ENCODE measurements at places on chromosomes 13 and 19.

GRCh38 chr19:40947573-40947972 is 43.5 kb upstream of the CYP2B6 start:
- DNase-seq: no peak

DNA sequence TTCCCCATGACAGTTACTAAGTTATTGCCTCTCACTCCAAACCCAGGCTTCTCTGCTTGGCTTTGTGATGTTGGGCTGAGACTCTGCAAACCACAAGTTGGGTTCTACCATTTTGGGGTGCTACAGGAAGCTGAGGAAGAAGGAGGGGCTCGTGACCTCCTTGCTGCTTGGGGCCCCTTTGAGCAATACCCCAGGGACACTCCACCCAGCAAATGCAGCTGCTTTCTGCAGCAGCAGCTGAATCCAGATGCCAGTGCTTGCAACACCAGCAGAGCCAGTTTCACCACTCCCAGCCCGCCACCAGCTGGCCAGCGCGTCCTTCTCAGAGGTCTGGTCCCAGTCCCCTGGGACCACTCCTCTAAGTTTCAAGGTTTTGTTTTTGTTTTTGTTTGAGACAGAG is 22.0 kb upstream of the UBAC2 start:
- DNase-seq: no peak

DNA sequence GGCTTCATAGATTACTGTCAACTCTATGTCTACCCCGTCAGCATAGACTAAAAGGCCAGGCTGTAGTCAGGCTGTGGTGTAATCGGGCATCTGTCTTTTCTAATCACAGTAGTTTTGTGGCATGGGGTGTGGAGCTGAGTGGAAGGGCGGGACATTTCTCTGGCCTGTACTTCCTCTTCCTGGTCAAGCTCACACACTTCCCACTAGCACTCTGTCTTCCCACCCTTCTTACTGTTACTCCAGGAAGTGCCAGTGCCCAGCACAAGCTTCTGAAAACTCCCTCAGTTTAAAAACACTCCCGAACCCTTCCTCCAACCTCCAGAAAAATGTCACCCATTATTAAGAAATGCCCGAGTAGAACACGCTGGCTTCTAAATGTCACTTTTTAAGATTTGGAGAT is 229.8 kb downstream of the KLF5 start:
- DNase-seq: no peak

DNA sequence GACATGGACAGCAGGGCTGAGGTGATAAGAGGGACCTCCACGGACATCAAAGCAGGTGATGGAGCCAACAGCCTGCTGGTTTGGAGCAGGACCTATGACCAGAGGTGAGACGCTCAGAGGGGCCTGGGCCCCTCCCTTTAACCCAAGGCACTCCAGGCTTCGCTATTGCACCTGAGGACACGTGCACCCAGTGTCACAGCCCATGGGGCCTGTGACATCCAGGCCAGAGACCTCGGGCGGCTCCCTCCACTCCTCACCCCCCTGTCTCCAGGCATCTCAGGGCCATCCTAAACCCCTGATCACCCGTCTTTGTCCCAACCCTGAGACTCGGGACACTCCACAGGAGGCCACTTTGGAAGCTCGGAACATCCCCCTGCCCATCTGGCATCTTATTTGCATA is 12.9 kb downstream of the ADGRE5 start:
- no peak for DNase-seq

GRCh38 chr13:114017028-114017630 is 43.3 kb upstream of the C13orf46 start:
- no peak for DNase-seq

DNA sequence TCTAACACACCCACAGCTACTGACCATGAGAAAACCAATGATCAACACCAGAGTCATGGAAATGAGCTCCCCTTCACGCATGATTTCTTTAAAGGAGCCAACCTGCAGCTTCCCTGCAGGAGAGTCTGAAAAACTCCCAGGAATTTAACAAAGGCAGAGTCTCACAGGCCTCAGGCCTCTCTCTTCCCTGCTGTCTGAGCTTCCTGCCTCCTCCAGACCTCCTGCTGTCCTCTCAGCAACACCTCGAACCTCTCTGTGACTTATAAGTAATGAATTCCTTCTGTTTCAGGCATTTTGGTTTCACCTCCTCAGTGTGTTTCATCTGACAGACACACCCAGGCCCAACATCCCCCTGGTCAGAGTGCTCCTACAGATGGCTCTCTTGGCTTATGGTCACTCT is 1044.4 kb downstream of the UQCRFS1 start:
- DNase-seq: no peak

GRCh38 chr19:2544576-2545415 is 68.9 kb downstream of the GADD45B start:
- DNase-seq: no peak

- no peak for DNase-seq
Observed at GRCh38 chr13:24746618-24747247, 17.2 kb upstream of the RNF17 start.

- DNase-seq: no peak
Observed at GRCh38 chr13:35957241-35957731, 173.9 kb downstream of the DCLK1 start.

GRCh38 chr13:25899464-25899863 is 152.4 kb downstream of the SHISA2 start:
- DNase-seq: no peak

DNA sequence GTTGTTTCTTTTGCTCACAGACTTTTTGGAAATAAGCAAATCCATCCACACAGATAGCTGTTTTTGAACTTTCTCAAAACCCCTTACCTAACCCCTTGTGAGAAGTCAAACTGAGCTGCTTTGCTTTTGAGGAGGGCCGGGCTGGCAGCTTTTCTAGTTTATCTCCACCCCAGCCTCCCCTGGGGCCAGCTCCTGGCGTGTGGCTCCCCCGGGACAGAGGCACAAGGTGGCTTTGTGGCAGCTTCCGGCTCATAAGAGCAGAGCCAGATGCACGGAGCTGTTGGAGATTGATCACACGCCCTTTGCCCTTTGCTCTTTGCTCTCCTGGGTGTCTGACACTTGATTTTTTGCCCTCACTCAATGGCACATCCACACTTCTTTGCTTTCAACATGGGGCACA is 24.9 kb upstream of the RNF113B start:
- no peak for DNase-seq

- DNase-seq: no peak
Observed at GRCh38 chr13:22648320-22648801, 532.4 kb upstream of the SGCG start.

- no peak for DNase-seq
Observed at GRCh38 chr19:38384209-38385027, 3.4 kb downstream of the GGN start.

DNA sequence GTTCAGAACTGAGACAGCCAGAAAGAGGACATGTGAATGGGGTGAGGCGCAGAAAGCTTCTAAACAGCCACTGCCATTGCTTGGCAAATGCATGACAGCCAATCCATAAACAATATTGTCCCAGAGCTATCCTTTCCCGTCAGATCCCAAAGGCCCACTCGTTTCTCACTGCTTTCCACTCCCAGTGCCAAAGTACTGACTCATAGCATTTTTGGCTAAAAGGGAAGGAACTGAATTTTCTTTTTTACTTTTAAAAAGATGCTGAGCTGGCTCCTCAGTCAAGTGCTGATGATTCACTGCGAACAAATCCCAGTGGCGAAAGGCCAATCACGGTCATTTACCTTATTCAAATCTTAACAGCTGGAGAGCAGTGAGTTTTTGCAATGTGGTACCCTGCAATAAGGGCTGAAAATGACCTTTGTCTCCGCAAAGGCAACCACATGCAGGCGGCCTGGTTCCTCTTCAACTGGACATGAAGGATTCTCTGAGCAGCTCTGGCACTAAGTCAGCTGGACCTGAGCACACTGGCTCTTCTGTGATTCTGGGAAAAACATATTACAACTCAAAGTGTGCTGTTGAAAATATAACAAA is 151.7 kb downstream of the DCLK1 start:
- DNase-seq: peak; percentile 17

- DNase-seq: no peak
Observed at GRCh38 chr13:67554286-67554685, 324.1 kb upstream of the PCDH9 start.

GRCh38 chr13:67223024-67223423 is 7.1 kb downstream of the PCDH9 start:
- DNase-seq: no peak

DNA sequence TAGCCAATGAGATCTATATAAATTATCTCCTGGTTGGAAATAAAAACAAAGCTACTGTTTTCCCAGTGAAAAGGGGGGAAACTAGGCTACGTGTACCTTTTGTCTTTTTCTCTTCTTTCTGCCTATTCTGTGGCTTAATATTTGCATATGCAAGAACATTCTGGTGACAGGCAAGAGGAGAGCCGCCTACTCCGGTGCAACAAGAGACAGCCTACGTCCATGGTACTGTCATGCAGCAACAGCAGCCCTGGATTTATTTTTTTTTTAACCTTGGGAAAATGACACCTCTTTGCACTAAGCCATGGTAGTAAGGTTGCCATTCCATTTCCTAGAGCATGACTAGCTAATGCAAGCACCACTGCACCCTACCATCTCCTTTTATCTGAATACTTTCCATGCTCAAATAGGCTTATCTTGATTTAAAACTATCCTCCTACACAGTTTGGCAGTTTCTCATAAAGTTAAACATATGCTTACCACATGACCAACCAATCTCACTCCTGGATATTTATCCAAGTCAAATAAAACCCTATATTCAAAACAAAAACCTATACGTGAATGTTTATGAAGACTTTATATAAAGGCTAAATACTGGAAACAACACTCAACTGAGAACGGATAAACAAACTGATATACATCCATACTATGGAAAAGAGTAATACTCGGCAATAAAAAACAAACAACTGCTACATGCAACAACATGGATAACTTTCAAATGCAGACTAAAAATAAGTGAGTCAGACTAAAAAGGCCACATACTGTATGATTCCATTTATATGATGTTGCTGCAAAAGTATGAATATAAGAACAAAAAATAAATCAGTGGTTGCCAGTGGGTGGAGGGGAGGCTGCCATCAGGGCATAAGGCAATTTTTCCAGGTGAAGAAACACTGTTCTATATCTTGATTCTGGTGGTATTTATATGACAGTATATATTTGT is 17.3 kb downstream of the NUFIP1 start:
- DNase-seq: no peak

- no peak for DNase-seq
Observed at GRCh38 chr19:42281827-42282762, 13.0 kb downstream of the CIC start.

DNA sequence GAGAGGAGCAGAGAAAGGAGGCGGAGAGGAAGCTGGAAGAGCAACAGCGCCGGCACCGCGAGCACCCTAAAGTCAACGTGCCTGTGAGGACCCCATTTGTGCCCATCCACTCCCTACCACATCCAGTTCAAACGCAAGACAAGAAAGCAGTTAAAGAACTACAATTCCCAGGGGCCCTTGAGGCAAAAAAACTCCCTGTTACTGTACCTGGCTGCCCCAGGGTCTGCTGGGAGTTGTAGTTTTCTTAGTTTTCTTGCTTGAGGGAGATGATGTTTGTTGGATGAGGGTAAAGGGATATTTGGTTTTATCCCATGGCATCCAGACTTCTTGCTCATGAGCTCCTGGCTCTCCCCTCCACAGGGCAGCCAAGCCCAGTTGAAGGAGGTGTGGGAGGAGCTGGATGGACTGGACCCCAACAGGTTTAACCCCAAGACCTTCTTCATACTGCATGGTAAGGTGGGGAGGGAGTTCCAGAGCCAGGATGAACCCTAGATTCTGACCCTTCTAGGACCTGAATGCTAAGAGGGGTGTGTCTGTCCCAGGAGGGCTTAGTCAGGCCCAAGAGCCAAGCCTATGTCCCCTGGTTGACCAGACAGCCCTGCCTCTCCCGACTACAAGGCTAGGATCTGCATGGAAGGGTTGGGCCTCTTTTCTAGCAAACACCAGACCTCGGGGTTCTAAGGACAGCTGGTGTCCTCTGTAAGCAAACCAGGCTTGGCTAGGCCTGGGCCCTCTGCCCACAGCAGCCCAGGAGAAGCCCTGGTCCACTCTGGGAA is 13.2 kb downstream of the NUCB1 start:
- no peak for DNase-seq

DNA sequence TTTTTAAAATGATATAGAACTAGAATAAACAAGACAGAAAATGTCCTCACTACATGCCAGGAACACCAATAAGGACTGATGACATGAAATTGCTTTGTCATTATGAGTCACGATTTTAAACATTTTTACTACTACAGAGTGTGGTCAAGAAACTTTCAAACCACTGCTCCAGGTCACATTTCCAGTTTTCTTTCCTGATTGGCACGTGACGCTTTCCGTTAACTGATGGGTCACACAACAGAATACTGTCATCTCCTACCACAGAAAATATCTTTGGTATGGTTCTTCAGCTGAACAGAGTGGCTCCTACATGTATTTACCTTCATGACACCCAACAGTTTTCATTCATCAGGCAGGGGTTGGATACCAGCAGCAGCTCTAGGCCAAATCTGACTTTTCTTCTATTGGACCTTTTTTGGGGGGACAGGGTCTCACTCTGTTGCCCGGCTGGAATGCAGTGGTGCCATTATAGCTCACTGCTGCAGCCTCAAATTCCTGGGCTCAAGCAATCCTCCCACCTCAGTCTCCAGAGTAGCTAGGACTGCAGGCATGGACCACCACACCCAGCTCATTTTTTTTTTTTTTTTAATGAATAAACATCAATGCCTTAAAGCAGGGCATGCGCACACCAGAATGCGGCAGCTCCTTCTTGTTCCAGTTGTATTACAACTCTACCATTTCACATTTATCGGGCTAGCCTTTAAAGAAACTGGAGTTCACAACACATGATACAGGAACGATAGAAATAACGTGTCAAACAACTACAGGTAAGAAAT is 147.4 kb downstream of the RNF17 start:
- no peak for DNase-seq

GRCh38 chr13:28301839-28302238 is 163.5 kb downstream of the PAN3 start:
- DNase-seq: no peak

DNA sequence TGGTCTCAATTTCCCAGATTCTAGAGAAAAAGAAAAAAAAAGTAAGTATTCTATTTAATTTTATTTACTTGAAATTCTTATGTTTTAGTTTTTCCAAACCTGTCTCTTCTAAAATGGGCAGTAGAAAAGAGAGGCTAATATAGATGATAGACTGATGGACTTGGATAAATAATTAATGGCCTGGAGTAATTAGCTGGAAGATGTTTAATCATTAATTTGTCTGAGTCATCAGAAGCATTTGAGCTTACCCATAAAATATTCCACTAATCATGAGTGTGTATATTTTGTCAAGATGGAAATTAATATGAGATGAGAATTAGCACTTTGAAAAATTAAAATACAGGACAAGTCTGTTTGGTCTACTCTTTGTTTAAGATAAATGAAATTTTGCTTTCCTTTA is 212.1 kb upstream of the MIR17HG start:
- no peak for DNase-seq

Data from ascending aorta (tissue), 2 donors.